ENCODE measurements at places on chromosomes 5 and 9.

DNA sequence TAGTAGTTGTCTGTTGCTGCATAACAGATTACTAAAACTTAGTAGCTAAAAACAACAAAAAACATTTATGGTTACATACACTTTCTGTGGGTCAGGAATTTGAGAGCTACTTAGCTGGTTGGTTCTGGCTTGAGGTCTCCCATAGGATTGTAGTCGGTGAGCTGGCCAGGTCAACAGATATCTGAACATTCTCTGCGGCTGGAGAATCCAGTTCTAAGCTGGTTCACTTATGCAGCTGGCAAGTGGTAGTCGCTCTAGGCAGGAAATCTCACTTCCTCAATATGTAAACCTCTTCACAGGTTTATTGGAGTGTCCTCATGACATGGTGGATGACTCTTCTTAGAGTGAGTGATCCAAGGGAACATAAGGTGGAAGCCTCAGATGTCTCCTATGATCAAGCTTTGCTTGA, 65.7 kb upstream of the TNFAIP8 start:
- no peak for DNase-seq

DNA sequence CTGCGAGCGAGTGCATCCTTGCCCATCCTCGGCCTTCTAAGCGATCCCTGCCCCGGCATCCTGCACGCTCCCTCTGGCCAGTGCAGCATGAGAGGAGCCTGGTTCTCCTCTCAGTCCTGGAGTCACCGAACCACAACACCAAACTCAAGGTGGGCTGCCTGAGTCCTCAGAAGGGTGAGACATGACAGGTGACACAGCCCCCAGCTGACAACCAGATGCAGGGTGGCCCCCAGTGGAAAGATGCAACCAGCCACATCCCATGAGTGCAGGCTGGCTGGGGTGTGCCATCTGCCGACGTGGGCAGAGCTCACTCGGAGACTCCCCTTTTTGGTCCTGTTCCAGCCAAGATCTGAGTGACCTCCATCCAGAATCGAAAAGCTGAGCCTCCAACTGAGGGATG, 58.4 kb downstream of the COL23A1 start:
- DNase-seq = no peak

- no peak for DNase-seq
Observed at GRCh38 chr5:55860288-55860687, 9.1 kb downstream of the IL31RA start.

- no peak for DNase-seq
Observed at GRCh38 chr5:78526049-78526525, 122.5 kb downstream of the LHFPL2 start.

DNA sequence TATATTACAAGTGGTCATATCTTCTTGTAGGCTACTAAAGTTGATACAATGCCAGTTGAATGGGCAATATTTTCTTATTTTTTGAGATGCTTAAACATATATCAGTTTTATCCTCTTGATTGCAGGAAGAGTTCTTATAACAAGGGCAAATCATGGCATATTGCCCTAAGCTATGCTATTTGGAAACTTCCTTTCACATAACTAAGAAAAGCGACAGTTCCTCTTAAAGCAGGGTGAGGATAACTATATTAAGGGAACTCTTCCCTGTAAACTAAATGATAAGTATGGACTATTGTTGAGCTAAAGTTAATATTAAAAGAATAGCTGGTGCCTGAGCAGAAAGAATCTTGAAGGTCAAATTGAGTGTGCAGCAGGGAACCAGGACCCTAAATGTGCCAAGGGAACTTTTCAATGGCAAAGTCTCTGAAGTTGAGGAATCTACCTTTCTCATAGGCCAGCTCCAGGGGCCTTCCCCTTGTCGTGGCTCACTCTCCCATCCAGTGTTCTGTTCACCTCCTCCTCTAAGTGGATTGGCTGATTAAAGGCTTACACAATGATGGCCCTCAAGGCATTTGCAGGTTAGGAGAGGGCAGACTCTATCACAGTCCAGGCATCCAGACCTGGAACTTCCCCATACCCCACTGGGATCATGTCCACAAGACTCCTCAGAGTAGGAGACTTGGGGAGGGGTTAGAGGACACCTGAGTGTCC, 26.8 kb downstream of the FYB1 start:
- no peak for DNase-seq

DNA sequence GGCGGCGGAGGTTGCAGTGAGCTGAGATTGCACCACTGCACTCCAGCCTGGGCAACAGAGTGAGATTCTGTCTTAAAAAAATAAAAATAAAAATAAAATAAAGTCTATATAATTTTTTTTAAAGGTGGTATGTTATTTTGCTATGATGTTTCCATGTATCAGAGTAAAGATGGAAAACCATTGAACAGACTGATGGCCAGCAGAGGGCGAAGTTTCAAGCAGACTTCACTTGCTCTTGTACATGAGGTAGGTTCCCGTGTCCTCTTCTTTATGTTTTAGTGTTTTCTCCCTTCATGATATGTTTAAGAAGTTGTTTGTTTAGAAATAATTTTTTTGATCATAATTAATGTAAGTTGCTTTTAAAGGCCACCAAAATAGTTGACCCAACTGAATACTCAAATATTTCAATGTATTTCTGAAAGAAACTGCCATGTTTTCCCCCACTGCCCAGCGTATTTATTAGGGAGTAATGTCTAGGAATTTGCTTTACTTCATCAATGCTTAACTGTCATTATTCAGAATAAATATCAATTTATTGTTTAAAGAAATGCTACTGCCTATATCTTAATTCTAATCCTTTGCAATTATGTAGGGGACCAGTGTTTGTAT, 146.4 kb downstream of the HACD4 start:
- DNase-seq = peak; percentile 10

- DNase-seq = no peak
Observed at GRCh38 chr5:169702693-169703481, 65.8 kb downstream of the DOCK2 start.

GRCh38 chr9:2742214-2742613, 24.9 kb downstream of the KCNV2 start:
- DNase-seq = no peak

DNA sequence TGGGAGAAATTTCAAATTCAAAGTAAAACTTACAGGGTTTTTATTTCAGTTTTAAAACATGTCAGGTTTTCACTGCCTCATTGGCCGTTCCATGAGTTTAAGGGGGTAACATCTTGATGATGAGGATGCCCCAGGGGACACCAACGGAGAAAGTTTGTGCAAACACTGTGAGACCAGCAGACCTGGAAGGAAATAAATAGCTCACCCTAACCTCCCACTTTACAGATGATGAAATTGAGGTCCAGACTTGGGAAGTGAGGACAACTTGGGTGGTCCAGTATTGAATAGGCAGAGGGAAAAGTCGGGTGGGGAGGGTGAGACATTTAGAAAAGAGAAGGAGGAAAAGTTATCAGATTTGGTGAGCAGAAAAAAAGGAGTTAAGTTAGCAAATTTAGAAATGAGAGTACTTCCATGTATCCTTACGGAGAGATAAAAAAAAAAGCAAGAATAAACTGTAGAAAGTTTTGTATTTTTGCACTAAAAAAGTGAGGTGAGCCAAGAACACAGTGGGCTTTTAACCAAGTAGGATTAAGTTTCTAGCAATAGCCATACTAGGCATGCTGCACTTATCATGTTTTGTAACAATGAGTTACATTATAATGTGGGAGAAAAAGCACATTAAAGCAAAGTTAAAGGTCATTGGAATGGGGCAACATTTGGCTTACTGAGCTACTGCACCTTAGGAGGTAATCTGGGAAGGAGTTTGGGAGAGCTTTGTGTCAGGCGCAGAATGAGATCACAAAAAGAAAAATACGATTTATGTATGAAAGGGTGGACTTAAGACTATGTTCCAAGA, 125.1 kb downstream of the GAS1 start:
- DNase-seq = no peak

DNA sequence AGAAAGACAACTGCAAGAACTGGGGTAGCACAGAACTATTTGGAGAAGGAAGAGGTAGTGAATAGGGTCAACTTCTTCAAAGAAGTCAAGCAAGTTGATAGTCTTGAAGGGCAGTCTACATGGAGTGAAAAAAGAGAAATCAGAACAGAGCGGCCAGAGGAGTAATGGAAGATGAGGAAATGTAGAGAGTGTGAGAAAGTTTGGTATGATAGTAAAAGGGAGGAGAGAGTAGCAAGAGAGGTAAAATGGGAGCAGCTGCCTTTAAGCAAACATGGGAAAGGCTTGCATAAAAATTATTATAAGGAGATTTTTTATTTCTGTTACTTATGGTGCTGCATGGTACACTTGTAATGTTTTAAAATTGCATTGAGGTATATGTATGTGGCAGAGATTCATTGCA, 6.8 kb downstream of the ITGA2 start:
- DNase-seq = no peak

DNA sequence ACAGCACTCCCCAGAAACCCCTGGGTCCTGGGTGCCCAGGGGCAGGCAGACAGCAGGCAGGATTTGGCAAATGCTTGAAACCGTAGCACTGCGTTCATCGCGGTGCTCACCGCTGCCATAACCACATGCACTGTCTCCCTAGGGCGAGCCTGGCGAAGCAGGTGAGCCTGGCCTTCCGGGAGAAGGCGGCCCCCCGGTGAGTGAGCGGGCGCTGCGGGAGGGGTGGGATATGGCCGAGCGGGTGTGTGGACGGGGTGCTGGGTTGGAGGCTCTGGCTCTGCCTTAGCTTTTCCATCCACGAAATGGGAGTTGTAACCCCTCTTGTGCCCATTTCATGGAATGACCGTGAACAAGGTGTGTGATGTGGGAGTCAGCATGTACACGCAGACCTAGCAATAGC, 66.8 kb upstream of the FCN2 start:
- DNase-seq = no peak

- peak; percentile 57 for DNase-seq
Observed at GRCh38 chr5:82924226-82925060, 152.8 kb downstream of the TMEM167A start.

GRCh38 chr9:68530618-68531017, 10.1 kb downstream of the TMEM252 start:
- peak; percentile 89 for DNase-seq

DNA sequence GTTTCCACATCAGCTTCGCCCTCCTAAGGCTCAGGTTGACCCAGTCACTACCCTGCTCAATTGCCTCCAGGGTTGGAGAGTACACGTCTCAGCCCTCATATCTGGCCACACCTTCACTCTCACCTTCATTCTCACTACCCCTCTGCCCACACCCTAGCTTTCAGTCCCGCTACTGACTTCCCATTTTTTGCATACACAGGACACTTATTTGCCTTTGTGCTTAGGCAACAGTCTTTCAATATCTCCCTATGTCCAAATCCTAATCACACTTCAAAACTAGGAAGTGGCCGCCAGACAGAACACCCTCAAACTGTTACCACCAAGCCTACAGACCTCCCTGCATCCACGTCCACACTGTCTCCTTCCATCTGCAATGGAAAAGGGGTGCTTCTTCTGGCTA, 10.9 kb downstream of the MCTP1 start:
- DNase-seq = no peak
